Fibroblast of skin of right quadriceps (primary cell): ENCODE measurements at places on chromosomes 5 and 9.

- DNase-seq: no peak
These were observed 18.8 kb upstream of the ARHGEF28 start for GRCh38 chr5:73607228-73607627.

- no peak for DNase-seq
These were observed 592.6 kb upstream of the CDH6 start for GRCh38 chr5:30600892-30601291.

- no peak for DNase-seq
These were observed 12.0 kb downstream of the FRMD3 start for GRCh38 chr9:83526211-83526610.

- DNase-seq: no peak
These were observed 328.1 kb downstream of the MLLT3 start for GRCh38 chr9:20294046-20294750.

- no peak for DNase-seq
These were observed 43.3 kb downstream of the MCTP1 start for GRCh38 chr5:95241635-95242034.

- peak; percentile 20 for DNase-seq
These were observed 122.0 kb downstream of the DRD1 start for GRCh38 chr5:175321927-175322532.

GRCh38 chr9:106799152-106799551 is 63.8 kb upstream of the ZNF462 start:
- DNase-seq: peak; percentile 94

DNA sequence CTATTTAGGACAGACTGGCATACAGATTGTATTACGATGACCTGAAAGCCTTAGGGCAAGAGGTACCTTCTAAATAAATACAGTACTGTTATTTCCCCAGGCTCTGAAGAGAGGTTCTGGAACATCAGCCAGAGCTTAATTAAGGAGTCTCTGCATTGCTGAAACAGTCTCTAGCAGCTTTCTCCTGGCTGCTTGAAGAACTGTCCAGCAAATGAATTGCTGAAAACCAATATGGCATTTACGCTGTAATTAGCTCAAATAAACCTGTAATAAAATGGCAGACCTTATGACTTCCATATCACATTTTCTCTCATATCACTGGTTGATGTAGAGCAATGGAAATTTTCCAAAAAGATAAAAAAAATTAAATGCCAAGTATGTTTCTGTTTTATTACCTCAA is 636.3 kb downstream of the GABRG2 start:
- no peak for DNase-seq

DNA sequence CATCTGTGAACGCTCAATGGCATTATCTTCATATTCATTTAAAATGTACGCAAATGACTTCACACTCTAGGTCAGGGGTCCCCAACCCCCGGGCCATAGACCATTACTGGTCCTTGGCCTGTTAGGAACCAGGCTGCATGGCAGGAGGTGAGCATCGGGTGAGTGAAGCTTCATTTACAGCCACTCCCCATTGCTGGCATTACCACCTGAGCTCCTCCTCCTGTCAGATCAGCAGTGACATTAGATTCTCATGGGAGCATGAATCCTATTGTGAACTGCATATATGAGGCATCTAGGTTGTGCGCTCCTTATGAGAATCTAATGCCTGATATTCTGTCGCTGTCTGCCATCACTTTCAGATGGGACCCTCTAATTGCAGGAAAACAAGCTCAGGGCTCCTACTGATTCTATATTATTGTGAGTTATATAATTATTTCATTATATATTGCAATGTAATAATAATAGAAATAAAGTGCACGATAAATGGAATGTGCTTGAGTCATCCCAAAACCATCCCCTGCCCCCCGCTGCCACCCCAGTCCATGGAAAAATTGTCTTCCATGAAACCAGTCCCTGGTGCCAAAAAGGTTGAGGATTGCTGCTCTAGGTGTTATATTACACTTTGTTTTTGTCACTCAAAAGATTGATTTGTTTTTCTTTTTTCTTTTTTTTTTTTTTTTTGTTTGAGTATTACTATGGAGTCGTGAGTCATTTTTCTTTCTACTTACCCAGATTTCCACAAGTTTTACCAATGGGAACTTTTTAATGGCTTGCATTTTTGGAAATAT is 127.2 kb downstream of the DOCK8 start:
- DNase-seq: no peak

GRCh38 chr5:34511915-34512314 is 144.2 kb upstream of the RAI14 start:
- no peak for DNase-seq

- peak; percentile 10 for DNase-seq
These were observed 235.7 kb downstream of the HSPA4 start for GRCh38 chr5:133287500-133287899.

- DNase-seq: no peak
These were observed 2.3 kb upstream of the POMT1 start for GRCh38 chr9:131500377-131500776.

DNA sequence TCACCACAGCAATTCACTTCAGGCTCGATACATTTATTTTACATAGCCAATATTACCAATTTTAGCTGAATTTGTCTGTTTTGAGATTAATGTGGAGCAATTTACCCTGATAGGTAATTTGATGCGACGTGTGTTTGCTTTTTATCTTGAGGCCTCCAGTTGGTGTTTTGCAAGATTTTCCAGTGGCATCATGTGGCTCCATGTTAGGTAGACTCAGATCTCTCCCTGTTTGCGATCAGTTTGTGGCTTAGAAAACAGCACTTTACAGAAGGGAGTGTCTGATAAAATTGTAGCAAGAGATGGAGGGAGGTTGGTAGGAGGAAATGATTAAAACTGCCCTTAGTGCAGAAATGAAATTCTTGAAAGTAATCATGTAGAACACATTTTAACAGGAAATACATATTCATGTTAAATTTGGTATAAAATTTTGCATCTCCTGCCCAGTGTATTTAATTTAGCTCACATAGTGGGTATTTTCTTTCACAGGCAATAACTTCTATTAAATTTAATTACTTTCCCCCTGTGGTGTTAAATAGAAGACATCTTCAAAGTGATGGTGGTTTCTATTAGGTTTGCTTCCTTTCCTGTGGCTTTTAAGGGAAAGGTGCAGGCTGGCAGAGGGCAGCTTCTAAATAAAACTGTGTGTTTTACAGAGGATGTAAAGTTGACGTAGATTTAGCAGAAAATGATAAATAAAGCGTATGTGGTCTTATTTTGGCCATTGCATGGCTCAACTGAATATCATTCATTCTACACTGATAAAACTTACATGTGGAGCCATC is 135.8 kb downstream of the KDM4C start:
- DNase-seq: no peak

- DNase-seq: peak; percentile 80
These were observed 12.7 kb downstream of the GLIPR2 start for GRCh38 chr9:36149197-36149596.

- no peak for DNase-seq
These were observed 24.8 kb downstream of the ADCY2 start for GRCh38 chr5:7420510-7421280.

- no peak for DNase-seq
These were observed 20.8 kb downstream of the STKLD1 start for GRCh38 chr9:133396952-133397351.

DNA sequence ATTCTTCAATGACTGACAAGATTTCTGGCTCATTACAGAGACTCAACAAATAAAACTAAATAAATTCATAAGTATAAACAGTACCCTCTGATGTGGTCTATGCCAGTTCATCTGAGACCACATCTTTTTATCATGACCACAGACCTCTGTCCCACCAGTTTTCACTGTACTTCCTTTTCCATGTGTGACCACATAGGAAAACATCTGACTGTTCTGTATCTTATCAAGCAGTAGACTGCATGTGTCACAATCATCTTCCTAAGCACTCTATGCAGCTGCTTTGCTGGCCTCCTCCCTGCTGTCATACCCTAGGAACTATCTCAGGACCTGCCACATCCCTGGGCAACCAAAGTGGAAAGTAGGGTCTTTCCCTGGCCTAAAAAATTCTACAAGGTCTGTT is 205.0 kb upstream of the ZNF462 start:
- no peak for DNase-seq

GRCh38 chr5:100683881-100684280 is 148.7 kb downstream of the FAM174A start:
- DNase-seq: no peak

GRCh38 chr5:42516282-42517042 is 93.2 kb downstream of the GHR start:
- DNase-seq: no peak

DNA sequence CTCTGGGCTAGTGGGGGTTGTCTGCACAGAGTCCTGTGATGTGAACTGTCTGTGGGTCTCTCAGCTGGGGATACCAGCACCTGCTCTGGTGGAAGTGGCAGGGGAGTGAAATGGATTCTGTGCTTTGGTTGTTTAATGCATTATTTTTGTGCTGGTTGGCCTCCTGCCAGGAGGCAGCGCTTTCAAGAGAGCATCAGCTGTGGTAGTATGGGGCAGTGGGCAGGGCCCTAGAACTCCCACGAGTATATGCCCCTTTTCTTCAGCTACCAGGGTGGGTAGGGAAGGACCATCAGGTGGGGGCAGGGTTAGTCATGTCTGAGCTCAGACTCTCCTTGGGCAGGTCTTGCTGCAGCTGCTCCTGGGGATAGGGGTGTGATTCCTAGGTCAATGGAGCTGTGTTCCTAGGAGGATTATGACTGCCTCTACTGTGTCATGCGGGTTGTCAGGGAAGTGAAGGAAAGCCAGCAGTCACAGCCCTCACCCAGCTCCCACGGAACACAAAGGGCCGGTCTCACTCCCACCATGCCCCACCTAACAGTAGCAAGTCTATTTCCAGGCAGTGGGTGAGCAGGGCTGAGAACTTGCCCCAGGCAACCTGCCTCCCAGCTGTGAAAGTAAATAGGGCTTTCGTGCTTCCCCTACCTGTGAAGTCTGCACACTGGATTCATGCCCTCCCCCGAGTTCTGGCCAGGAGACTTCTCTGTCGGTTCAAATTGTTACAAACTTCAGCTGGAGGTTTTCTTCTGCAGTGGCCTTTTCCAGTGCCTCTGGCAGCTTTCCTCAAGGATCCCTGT is 25.7 kb upstream of the FAM81B start:
- no peak for DNase-seq

DNA sequence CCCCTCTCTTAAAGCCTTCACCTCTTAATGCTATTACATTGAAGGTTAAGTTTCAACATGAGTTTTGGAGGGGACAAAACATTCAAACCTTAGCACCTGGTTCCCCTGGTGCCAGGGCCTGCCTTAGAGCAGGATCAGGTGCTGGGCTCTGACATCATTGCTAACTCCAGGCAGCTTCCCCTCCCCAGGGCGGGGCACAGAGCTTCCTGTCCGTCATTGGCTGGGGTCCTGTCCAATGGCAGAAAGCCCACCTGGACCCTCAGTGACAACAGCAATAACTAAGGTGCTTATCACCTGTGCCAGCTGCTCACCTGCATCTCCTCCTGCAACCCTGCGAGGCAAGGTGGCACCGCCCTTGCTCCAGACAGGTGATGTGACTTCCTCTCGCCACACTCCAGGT is 177.4 kb downstream of the NSG2 start:
- DNase-seq: no peak
